ENCODE measurements at places on chromosomes 13 and 19.
A peak's percentile ranks its signal among the peaks of the same experiment; 100 is the strongest.

DNA sequence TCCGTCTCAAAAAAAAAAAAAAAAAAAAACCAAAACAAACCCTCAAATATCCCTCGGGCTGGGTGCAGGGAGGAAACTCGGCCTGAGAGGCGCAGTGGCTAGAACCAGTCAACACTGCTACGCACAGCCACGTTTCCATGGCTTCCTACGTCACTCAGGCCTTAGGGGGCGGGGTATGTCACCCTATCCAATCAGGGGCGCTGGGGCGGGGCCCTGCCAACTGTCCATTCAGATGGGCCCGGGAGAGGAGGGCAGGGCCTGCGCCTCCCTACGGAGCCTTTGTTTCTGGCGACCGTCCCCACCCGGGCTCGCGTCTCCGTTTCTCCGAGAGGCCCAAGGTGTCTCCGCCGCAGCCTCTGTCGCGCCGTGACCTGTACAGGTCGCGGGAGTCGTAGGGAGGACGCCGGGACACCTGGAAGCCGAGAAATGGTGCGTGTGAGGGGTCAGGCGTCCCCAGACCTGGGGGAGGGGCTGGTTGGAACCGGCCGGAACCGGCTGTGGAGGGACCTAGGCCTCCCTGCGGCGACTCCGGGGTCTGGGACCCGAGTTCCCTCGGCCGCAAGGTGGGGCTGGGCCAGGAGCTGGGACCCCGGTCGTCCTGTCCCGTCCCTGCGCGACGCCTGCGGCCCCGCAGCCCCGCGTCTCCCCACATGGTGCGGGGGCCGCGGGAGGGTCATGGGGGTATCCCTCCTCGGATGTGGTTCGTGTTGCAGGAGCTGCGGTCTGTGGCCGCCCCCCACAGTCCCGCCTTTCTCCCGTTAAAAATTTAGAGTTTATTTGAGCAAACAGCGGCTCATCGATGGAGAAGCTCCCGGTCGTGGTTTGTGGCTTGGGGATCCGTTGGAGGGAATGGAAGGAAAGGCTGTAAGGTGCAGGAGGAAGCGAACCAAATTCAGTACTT is at the start of gene ZNF627:
Gene ZNF627, plus strand, starts transcription at position 282 of the 901 bp plus-strand sequence. Its CDS starts 145 bp downstream, at position 427.
- peak within 1 kb of the TSS; percentile 90 for H3K27ac ChIP-seq
- H3K4me1 ChIP-seq: peaks cover 19% of the 10 kb centered on the region
- peak; percentile 98 for DNase-seq
- no peaks in the 10 kb centered on the region for H3K27me3 ChIP-seq

GRCh38 chr19:45770192-45771101 is 1.4 kb upstream of the SIX5 start:
- peak overlapping the region; percentile 79 for H3K27ac ChIP-seq
- peaks cover 23% of the 10 kb centered on the region for H3K4me1 ChIP-seq
- peak; percentile 87 for DNase-seq
- H3K36me3 ChIP-seq: peaks cover 31% of the 10 kb centered on the region
- no peaks in the 10 kb centered on the region for H3K27me3 ChIP-seq

GRCh38 chr13:50613356-50613831 is 230.1 kb downstream of the DLEU7 start:
- H3K27me3 ChIP-seq: peaks cover 9% of the 10 kb centered on the region
- H3K4me3 ChIP-seq: no peak overlapping the region
- no peaks in the 10 kb centered on the region for H3K4me1 ChIP-seq
- no peak overlapping the region for H3K27ac ChIP-seq
- no peaks in the 10 kb centered on the region for H3K36me3 ChIP-seq

GRCh38 chr13:96967248-96967745 is 27.0 kb downstream of the OXGR1 start:
- H3K36me3 ChIP-seq: no peaks in the 10 kb centered on the region
- no peaks in the 10 kb centered on the region for H3K4me1 ChIP-seq
- DNase-seq: no peak
- H3K27me3 ChIP-seq: no peaks in the 10 kb centered on the region

DNA sequence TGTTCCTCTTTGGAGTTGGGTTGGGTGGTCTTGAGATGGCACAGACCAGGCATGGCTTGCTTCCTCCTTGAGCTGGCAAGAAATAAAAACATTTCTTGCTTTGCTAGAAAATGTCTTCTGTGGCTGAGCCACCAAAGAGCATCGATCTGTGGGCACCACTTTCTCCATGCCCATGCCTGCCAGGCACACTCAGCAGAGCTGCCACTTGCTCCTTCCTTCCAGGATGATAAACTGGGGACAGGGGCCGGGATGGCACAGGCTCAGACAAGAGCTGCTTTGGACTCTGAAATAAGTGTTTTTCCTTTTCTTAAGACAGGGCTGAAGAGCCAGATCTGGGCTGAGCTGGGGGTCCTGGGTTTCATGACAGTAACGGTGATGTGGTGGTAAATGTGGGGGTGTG is 32.8 kb downstream of the NFIX start:
- peaks cover 17% of the 10 kb centered on the region for H3K4me1 ChIP-seq
- H3K36me3 ChIP-seq: peaks cover 9% of the 10 kb centered on the region
- no peak overlapping the region for H3K4me3 ChIP-seq
- H3K27me3 ChIP-seq: peaks cover 40% of the 10 kb centered on the region
- no peak overlapping the region for H3K27ac ChIP-seq

GRCh38 chr19:21691661-21692060 is 75.7 kb downstream of the ZNF100 start:
- peaks cover 2% of the 10 kb centered on the region for H3K36me3 ChIP-seq
- DNase-seq: no peak
- H3K4me3 ChIP-seq: no peak overlapping the region

DNA sequence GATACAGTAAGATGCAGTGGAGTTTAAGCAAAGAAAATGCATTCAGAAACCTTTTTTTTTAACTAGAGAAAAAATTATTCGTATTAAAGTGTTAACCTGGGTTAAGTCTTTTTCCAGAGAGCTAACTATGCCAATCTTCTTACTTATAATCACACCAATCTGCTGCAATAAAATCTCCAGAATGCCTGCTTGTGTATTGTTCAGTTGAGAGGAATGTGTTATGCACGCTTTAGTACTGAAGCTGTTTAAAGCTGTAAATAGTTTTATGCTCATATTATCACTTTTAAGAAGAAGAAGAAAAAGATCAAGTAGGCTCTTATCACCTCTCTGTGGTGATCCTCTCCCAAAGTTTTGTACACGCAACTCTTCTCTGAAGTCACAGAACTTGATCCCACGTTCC is 528.7 kb downstream of the RFC3 start:
- H3K4me1 ChIP-seq: no peaks in the 10 kb centered on the region
- no peak overlapping the region for H3K27ac ChIP-seq
- no peaks in the 10 kb centered on the region for H3K27me3 ChIP-seq
- DNase-seq: no peak
- no peak overlapping the region for H3K4me3 ChIP-seq

DNA sequence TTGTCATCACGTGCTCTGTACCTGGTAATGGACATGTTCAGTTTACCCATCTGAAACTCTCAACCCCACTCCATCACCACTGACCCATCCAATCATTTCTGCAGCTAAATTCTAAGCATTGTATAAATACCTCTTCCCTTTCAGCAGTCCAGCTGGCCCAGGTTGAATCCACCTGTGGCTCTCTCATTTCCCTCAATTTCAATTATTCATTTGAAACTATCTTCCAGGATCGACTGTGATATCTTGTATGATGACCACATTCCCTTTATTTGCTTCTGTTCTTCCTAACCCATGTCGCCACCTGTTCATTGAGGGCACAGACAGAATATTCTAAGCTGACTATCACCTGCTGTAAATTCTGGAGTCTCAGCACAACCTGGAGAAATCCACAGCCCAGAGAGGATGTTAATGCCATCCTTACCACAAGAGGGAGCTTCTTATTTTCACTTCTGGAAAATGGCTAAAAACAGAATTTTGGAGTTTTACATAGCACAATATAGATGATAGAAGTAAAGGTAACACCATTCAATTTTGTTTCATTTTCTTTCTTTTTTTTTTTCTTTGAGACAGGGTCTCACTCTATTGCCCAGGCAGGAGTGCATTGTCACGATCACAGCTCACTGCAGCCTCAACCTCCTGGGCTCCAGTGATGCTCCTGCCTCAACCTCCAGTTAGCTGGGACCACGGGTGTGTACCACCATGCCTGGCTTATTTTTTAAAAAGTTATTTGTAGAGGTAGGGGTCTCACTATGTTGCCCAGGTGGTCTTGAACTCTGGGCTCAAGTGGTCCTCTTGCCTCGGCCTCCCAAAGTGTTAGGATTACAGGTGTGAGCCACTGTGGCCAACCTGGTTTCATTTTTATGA is 38.6 kb downstream of the ZNF823 start:
- DNase-seq: no peak
- no peak overlapping the region for H3K4me3 ChIP-seq
- H3K36me3 ChIP-seq: peaks cover 3% of the 10 kb centered on the region
- no peak overlapping the region for H3K27ac ChIP-seq

- DNase-seq: no peak
- peaks cover 2% of the 10 kb centered on the region for H3K36me3 ChIP-seq
Observed at GRCh38 chr13:100300243-100300642, 211.3 kb downstream of the PCCA start.

DNA sequence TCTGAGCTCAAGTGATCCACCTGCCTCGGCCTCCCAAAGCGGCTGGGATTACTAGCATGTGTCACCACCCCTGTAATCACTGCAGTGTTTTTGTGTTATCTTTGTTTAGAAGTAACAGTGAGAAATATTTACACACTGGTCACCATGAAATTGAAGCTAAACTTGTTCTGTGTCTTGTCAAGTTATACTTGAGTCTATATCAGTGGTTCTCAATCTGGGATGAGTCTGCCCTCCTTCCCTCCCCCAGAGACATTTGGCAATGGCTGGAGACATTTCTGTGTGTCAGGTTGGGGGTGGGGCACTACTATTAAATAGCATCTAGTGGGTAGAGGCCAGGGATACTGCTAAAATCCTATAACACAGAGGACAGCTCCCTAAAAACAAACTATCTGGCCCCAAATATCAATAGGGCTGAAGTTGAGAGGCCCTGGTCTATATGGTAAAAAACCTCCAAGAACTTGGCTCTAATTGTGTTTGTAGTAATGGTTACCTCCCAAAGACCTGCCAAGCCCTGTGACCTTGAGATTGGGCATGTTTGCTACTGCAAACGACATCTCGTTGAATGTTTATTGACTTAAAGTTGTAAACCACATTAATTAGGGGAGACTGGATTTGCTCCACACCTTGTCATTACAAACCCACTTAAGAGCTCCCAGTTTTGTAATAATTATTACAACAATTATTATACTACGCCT is 6.9 kb downstream of the CTU1 start:
- no peak overlapping the region for H3K27ac ChIP-seq
- no peaks in the 10 kb centered on the region for H3K27me3 ChIP-seq
- H3K36me3 ChIP-seq: peaks cover 33% of the 10 kb centered on the region
- no peak for DNase-seq
- H3K4me1 ChIP-seq: peaks cover 49% of the 10 kb centered on the region
- no peak overlapping the region for H3K4me3 ChIP-seq

DNA sequence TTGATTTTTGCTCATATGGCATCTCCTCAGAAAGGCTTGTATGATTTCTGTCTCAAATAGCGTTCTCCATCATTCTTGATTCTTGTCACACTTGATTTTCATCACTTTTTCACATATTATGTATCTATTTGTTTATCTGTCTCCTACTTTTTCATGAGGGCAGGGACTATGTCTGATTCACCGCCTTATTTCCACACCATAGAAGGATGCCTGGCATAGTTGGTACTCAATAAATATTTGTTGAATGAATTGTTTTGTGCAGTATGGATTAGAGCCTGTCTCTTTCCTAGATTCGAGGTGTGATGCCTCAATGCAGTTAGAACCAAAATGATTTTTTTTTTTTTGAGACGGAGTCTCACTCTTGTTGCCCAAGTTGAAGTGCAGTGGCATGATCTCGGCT is 12.1 kb downstream of the SAE1 start:
- H3K36me3 ChIP-seq: peaks cover 27% of the 10 kb centered on the region
- no peak overlapping the region for H3K27ac ChIP-seq
- DNase-seq: no peak
- H3K4me1 ChIP-seq: peaks cover 43% of the 10 kb centered on the region
- H3K4me3 ChIP-seq: no peak overlapping the region

DNA sequence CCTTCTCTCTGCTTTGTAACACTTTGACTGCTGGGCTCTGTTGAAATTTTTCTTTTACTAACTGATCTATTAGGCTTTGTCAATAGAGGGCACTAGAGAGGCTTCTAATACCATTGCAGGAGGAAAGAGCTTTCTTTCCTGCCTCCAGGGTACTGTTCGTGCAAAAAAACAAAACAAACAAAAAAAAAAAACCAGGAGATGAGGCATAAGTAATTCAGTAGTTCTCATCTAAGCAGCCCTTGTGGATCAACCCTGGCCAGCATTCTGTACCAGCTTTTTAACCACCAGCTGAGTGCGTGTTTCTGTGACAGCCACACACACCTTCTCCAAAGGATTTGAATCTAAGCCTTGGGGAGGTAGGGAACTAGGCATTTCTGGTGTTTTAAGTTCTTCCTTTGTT is 1707.6 kb upstream of the SLC10A2 start:
- H3K4me1 ChIP-seq: no peaks in the 10 kb centered on the region
- H3K27me3 ChIP-seq: no peaks in the 10 kb centered on the region
- no peaks in the 10 kb centered on the region for H3K36me3 ChIP-seq
- H3K4me3 ChIP-seq: no peak overlapping the region
